ENCODE measurements at places on chromosomes 7 and 10.

- DNase-seq, result no peak
These were observed 29.4 kb upstream of the UCMA start for GRCh38 chr10:13263591-13263990.

- no peak for DNase-seq
These were observed 86.8 kb downstream of the NOD1 start for GRCh38 chr7:30391806-30392205.

GRCh38 chr7:43593010-43593409 is 10.1 kb downstream of the STK17A start:
- no peak for DNase-seq

GRCh38 chr10:62498271-62498670 is 124.1 kb downstream of the ZNF365 start:
- DNase-seq, result no peak

DNA sequence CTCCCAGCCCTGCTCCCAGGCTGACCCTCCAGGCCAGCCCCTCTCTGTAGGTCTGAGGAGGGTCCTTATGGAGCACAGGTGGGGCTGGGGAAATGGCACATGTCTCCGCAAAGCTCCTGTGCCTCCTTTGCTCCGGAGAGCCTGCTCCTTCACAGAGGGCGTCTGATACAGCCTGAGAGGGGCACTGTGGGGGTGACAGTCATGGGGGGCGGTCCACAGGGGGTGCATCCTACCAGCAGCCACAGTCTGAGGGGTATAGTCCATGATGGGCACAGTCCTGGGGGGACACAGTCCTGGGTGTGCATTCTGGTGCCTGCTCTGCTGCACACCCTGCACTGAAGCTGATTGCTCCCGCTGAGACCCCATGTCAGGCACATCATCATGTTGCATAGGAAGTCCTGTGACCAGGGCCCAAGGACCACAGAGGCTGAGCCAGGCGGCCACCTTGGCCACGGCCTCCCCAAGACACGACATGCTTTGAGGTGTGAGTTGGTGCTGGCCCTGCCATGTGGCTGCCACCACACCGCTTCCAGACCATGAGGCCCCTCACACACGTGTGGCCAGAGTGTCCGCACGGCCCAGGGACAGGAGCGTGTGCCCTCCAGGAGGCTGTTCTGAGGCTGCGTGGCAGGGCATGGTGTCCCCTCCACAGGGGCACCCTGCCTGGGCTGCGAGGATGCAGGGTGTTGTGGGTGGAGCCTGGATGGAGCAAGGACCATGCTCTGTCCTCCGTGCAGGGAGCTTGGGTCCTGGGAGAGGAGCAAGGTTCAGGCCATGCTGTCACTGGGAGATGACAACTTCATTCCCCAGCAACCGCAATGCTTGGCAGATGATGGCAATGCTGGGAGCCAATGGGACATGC is 59.2 kb downstream of the PWWP2B start:
- DNase-seq, result no peak

DNA sequence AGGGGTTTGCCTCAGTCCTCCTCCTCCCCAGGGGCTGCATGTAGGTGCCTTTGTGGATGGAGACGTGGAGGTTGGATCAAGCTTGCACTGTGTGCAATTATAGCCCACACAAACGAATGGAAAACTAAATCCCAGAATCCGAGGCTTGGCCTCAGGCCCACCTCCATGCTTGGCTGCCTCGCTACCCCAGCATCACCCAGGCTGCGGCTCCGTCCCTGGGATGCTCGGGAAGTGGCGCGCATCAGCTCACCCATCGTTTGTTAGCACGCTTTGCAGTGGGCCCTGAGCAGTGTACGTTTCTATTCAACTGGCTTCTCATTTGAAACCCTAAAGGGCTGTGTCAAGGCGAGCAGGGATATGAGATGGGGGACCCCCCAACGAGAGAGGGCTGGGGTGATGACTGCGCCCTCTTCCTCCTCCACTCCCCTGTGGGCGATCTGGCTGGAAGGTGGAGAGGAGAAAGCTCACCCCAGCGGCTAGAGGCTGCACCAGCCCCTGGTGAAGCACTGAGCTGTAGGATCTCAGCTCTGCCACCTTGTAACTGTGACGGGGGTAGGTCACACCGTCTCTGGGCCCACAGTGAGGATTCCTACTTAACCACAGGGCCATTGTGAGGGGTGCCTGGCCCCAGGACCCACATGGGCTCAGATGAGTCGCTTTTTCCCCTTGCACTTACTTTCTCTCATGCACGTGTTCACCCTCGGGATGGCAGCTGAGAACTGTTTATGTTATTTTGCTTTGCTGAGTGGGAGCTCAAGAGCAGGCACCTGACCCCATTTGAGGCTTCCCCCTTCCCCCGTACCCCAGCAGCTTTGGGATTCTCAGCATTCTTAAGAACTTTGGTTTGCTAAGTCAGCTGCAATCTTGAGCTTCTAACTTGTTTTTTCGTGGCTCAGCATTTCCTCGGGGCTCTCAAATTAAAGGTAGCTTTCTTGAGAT is 12.7 kb upstream of the BTBD16 start:
- no peak for DNase-seq

DNA sequence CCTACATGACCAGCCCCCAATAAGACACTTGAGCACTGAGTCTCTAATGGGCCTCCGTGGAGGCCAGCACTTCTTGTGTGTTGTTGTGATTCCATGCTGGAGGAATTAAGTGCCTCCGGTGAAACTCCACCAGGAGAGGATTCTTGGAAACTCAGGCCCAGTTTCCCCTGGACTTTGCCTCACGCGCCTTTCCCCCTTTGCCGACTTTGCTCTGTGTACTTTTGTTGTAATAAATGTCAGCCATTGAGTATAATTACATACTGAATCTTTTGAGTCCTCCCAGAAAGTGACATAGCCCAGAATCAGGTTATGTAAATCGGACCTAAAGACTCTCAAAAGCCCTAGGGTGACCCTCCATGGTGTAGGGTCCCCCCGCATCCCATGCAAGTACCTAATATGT is 82.4 kb downstream of the DLG5 start:
- no peak for DNase-seq

DNA sequence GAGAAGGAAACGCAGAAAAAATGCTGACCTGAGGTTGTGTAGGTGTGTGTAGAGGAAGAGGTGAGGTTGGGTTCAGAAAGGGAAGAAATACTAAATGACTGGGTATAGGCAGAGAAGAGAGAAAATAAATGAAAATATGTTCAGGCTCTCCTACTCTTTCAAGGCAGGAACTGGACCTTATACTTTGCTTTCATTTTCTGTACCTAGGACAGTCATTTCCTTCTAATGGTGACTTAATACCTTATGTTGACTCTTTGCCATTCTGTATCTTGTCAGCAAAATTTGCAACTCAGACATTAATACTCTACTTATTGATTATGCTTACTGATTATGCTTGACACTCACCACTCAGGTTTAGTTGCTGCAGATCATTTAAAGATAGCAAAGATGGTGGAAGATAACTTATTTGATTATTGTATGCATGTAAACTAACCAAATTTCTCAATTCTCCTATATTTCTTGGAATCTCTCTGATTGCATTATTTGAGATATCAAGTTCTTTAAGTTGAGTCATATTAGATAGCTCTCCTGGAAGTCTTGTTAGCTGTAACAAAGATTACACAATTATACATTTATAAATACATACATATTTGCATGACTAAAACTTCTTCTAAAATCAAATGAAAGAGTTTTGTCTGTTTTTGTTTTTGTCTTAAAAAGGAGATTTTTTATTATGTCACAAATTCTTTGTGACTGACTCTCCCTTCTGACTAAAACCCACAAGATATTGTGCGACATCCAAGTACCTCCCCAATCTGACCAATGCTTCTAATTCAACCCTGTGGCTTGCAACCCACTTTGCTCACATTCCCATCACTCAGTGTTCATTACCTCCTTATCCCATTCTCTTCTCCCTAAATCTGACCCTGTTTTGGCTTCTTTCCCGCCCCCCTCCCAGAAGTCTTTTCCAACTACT is 20.0 kb downstream of the LRRD1 start:
- DNase-seq, result no peak

GRCh38 chr10:69455006-69455763 is 3.9 kb downstream of the TSPAN15 start:
- DNase-seq, result no peak

DNA sequence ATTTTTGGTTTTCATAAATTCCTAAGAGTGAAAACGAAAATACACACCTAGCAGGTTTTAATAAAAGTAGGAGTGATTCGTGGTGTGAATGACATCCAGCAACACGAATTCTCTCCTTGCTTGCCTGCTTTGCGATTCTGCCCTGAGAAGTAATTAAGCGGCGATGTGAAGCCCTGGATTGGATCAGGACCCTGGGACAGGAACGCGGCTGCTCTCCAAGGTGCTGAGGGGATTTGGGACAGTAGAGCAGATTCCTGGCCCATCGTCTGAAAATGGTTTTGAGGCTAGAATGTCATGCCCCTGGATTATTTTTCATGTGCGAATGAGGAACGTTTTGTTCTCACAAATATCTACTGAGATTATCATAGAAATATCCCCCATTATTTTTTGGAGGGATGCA is 7.8 kb downstream of the NPS start:
- no peak for DNase-seq

GRCh38 chr10:132939957-132940790 is 2.2 kb downstream of the CFAP46 start:
- DNase-seq, result no peak

DNA sequence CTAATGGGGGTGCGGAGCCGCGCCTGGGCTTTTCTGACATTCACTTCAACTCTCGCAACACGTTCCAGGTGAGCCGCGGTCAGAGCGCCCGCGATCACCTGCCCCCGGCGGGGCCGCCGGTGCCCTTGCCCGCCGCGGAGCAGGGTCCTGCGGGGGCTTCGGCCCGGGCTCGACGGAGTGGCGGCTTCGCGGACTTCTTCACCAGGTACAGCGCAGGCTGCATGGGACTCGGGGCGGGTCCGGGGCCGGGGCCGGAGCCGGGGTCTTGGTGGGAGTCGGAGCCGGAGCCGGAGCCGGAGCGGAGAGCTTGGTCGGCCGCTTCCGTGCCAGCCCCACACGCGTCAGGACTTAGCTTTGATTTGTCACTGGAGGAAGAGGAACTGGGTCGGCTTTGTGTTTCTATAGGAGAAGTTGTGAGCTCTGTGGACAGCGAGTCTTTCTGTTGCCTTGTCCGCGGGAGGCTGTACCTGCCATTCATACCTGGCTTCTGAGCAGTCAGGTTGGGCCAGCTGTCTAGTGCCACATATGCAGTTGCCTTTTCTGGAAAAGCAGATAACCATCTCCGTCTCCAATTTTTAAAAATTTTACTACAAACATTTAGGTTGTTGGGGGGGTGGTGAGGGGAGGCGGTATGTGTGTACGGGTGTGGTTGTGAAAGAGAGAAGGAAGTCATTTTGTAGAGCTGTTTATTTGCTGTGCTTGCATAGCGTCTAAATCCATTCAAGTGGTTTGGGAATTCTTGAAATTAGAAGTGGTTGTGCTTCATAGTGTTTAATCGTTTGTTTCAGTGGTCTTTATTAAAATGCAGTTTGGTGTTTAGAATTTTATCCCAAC is 1.3 kb downstream of the TBC1D12 start:
- no peak for DNase-seq

- DNase-seq, result no peak
These were observed 148.7 kb downstream of the FGFR2 start for GRCh38 chr10:121449482-121449924.

- DNase-seq, result peak; percentile 21
These were observed 882 bp upstream of the LRRC61 start for GRCh38 chr7:150322114-150322832.

- no peak for DNase-seq
These were observed 369.0 kb downstream of the PARD3 start for GRCh38 chr10:34446049-34446448.

GRCh38 chr7:11699666-11700065 is 132.3 kb downstream of the THSD7A start:
- no peak for DNase-seq

- DNase-seq, result peak; percentile 28
These were observed 13.0 kb upstream of the STK31 start for GRCh38 chr7:23696916-23697441.

GRCh38 chr10:5014936-5015335 is 11.3 kb upstream of the AKR1C2 start:
- no peak for DNase-seq

DNA sequence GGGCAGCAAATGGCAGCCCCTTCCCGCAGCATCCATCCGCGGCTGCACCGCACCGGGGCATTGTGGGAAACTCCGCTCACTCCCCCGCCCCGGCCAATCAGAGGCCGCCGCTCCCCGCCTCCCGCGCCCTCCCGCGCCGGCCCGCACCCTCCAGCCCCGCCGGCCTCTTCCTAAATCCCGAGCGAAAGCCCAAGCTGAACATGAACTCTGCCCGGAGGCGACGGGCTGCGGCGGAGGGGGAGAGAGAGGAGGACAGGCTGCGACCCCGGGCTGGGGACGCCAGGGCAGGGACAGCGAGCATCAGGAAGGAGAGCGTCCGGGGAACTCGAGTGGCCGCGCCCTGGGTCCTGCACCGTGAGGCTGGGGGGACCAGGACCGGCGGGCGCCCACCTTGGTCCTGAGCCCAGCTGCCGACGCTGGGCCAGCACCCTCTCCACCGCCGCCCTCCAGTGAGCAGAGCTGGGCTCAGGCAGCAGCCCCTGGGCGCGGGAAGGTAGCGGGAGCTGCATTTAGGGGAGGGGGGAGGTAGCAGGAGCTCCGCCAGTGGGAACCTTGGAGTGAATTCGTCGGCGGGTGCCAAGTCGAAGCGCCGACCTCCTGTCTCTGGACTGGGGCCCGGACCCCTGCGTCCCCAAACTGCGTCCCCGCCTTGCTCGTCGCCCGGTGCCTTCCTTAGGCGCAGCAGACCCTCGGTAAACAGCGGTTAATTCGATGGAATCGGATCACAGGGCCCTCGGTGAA is at the start of gene DGKI:
DGKI (minus strand) TSS at position 148 of the 741 bp plus-strand sequence.
- DNase-seq, result no peak

GRCh38 chr7:16419859-16420258 is 1.5 kb downstream of the CRPPA start:
- no peak for DNase-seq

- DNase-seq, result no peak
These were observed 164.4 kb downstream of the RGS10 start for GRCh38 chr10:119377958-119378736.

DNA sequence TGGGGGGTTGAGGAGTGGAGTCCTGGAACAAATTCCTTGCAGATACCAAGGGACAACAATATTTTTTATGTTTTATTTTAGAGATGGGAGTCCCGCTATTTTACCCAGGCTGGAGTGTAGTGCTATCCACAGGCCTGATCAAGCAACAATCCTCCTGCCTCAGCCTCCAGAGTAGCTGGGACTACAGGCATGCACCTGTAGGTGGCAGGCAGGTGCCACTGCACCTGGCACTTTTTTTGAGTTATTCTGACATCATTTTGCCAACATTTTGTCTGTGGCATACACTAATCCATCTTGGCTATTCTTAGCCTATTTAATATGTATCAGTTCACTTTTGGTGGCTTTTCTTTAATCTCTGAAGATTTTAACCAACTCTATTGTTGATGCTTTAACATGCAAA is 317.8 kb upstream of the MTPN start:
- DNase-seq, result no peak

DNA sequence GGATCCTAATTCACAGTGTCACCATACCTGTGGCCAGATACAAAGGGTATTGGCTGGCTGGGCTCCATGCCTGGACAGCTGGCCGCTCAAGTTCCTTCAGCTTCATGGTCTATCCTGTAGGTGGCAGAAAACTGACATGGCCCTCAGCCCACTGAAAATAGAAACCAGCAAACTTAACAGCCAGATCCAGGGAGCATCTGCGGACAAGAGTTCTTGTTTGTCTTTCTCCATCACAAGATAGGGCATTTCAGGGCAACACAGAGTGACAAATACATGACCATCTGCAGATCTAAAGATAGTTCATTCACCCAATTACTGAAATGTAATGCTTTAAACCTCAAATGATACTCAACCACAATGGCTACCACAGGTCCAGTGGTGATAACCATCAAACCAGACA is 2.8 kb downstream of the SEC31B start:
- DNase-seq, result no peak
